ENCODE measurements at places on chromosomes 1 and 21.
A peak's percentile ranks its signal among the peaks of the same experiment; 100 is the strongest.

GRCh38 chr1:174818014-174818616, 181.6 kb upstream of the CACYBP start:
- no peak for DNase-seq

- no peak for DNase-seq
Observed at GRCh38 chr1:246156847-246157246, 350.2 kb downstream of the SMYD3 start.

DNA sequence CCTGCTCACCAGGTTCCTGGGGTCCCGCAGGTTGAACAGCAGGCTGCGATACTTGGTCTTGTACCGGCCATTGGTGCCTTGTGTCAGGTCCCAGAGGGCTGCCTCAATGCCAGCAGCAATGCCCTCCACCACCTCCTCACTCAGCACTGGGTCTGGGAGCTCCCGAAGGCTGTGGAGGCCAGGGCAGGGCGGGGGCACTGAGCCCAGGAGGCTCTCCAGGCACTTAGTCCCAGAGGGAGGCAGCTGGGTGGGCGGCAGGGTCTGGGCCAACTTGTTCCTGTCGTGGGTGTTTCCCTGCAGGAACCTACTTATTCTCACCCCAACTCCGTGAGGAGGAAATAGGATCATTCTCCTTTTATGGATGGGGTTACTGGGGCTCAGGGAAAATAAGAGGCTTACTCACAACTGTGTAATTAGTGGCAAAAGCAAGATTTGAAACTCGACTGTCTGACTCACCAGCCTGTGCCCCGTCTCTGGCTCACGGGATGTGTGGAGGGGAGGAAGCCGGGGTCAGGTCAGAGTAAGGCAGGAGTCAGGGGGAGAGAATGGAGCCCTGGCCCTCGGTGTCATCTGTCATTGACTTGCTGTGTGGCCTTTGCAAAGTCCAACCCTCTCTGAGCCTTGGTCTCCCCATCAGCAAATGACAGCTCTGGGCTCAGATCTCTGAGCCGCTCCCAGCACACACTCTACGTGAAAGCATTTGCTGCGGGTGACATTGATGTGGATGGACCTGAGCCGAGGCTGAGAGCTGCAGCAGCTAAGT, 17.2 kb downstream of the SPOCD1 start:
- peak; percentile 89 for DNase-seq

DNA sequence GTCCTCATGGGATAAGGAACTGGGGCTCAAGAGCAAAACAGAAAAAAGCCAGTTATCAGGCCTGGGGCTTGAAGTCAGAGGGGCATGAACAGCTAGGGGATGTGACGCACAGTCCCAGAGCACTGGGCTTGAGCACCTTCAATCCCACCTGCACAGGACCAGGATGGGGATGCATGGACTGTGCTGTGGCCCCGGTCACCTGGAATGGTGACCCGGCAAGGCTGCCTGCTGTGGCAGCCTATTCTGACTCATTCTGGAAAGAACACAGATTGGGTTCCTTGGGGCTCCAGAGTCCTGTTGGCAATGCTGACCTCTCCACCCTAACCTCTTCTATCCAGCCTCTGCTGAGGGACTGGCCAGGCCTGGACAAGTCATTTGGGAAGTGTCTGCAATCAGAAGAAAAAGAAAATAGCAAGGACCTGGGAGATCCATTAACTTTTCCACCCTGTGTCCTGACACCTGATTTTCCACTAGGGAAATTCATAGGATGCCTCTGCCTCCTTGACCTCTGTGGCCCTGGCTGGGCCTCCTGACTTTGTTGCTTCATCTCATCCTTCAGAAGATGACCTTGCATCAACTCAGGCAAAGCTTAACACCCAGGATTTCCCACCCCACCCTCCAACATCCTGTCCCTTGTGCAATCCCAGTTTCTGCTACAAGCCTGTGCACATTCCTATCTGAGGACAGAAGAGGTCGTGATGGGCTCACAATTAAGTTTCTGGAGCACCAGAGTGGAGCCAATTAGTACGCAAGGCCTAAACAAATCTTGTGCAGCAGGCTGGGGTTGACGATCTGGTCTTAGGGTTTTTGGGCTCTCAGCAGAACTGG, 17.9 kb upstream of the FMOD start:
- no peak for DNase-seq
